Motor neuron (in vitro differentiated cells): ENCODE measurements at places on chromosomes 7 and 10. TPM values are rescaled to one million over a fixed set of nuclear protein-coding genes. Genes with fewer than 3 reads are reported as not detected.

DNA sequence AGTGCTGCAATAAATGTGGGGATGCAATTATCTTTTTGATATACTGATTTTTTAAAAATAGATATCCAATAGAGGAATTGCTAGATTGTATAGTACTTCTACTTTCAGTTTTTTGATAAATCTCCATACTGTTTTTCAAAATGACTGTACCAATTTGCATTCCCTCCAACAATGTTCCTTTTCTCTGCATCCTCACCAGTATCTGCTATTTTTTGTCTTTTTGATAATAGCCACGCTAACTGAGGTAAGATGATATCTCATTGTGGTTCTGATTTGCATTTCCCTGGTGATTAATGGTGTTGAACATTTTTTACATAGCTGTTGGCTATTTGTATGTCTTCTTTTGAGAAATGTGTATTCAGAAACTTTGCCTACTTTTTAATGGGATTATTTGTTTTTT, 217.7 kb upstream of the MTPN start:
- ATAC-seq = no peak

DNA sequence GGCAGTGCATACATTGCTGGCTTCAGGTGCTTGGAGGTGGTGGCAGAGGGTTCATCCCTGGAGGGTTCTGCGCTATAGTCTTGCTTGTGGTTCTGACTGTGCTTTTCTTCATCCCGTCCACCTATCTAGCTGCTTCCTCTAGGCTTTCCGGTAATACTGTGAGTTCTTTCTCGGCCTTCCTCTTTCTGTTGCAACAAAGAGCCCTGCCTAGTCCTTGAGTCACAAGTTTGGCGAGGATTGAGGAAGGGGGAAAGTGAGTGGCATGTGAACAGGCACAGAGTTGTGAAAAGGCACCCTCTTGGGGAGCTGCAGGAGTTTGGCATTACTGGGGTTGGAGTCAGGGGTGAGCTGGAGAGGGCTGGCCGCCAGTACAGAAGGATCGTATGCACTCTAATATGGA, 123.0 kb downstream of the SH2D4B start:
- ATAC-seq = no peak

DNA sequence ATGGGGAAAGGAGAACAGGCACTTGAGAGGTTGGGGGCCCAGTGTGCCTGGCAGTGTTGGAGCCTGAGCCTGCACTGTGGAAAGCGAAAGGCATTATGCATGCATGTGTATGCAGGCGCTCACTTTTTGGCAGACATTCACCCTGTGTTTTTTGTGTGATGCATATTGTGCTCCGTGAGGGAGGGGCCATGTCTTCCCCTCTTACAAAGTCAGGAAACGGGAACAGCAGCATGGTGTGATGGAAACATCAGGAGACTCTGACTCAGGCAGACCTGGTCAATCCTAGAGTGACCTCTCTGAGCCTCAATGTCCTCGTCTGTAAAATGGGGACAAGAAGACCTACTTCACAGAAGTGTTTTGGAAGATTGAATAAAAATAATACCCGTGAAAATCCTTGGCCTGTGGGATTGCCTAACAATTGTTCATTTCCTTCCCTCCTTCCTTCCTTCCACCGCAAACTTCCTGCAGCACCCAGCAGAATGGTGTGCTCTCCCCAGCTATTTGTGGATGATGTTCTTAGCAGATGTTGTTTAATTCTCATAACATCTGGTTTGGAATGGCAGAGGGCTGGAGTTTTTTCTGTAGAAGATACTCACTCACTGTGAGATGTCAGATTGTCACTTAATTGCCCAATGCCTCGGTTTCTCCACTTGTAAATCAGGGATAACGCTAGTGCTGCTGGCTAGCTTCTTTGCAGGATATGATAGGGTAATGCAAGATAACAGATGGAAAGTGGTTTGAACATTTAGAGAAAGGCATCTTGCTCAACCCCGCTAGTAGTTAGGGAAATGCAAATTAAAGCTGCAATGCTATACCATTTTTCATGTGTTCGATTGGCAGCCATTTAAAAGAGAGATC, 39.8 kb downstream of the CDH23 start:
- ATAC-seq = no peak

DNA sequence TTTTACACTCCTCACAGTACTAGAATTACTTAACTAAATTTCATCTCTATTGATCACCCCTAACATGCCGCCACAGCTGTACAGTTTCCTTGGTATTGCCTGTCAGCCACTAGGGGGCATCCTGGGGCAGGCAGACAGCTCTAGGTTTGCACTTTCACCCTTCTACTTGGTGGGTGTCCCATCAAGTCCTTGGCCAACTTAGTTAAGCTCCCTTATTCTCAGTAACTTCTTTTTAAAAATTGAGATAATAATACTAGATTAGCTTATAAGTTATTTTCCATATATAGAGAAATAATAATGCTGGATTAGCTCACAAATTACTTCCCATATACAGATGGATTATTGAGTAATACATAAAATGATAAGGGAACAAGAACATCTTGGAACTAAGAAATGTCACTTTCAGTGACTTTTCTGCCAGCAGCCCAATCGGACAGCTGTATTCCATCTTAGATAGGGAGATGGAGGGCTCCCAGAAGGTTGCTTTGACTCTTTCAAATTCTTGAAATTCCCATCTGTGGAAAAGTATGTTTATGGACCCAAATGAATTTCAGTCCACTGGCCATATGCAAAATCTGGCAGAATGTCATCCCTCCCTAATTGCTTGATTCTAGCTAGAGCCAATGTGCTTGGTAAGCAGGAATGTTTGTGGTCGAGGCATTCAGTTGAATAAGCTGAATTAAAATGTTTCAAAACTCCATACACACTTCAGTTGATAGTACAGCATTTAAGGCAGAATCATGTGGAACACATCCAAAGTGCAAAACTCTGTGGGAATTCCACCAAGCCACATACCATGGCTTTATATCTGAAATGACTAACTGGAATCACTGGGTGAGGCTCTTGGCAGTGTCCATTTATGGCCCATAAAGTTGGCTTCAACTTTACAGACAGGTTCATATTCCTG, 309.7 kb downstream of the CSTF2T start:
- peak; percentile 27 for ATAC-seq

GRCh38 chr7:154985230-154985629, 17.7 kb downstream of the PAXIP1 start:
- no peak for ATAC-seq

- no peak for ATAC-seq
These were observed 9.4 kb downstream of the FASTK start for GRCh38 chr7:151071032-151071866.

GRCh38 chr10:4698075-4698474, 127.9 kb upstream of the AKR1E2 start:
- ATAC-seq = no peak

DNA sequence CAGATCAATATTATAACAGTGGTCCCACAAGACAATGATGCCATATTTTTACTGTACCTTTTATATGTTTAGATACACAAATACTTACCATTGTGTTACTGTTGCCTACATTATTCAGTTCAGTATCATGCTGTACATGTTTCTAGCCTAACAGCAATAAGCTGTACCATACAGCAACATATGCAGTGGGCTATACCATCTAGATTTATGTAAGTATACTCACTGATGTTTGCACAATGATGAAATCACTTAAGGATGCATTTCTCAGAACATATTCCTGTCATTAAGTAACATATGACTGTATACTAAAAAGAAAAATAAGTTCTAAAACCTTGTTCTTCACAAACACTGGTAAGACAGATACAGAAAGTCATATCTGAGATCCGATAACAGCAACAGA, 468.6 kb upstream of the SEMA3A start:
- ATAC-seq = no peak

- ATAC-seq = no peak
These were observed 16.1 kb upstream of the PCLO start for GRCh38 chr7:83178796-83179195.

DNA sequence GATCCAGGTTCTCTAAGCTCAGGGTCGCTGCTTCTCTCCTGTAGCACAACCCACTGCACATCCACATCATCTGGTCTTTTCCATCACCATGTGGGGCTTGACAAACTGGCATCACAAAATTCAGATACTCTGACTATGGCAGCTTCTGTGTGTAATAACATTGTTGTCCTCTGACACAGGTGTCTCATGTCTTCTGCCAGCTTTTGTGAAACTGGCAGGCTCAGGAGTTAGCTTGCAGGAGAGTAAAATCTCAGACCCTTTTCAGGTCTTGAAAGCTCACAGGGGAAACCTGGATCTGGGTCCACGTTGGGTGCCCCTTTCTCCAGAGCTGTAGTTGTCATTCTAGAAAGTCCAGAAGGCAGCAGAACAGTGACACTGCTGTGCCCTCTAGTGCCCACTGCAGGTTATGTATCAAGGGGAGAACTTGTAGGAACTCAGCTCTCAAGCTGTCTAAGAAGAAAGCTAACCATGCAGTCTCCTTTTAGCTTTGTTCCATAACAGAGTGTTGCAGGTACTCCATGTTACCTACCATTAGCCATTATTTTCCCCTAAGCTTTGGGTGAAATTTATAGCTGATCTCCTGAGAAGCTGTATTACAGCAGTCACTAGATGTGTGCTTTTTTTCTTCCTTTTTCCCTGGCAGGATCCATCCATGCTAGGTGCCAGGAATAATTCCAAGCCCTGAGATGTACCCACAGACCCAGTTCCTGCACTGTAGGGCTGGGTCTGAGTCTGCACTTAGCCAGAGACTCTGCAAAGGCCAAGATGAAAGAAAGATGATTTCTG, 102.7 kb downstream of the ZNF248 start:
- ATAC-seq = peak; percentile 22

DNA sequence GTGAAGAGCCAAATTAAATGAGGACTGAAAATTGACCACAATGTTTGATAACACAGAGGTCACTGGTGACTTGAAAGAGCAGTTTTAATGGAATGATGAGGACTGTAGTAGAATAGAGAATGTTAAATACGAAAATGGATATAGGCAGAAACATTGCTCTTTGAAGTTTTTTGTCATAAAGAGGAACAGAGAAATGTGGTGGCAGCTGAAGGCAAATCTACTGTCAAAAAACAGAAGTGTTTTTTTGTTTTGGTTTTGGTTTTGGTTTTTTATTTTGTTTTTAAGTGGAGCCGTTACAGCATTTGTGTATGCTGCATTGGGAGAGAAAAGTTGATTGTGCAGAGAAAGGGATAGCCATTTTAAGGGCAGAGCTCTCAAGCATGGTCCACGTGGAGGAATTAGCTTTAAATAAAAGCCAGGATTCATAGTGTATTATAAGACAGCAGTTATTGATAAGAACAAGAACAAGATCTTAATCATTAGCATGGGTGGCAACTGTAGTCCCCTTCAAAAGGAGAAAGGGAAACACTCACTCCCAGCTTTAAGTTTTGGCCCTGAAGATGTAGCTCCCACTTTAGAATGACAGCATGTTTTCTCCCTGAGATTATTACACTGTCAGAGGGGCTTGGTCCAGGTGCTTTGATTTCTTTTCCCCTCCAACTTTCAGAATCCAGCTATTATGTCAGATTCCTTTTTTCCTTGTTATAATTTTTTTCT, 156.7 kb upstream of the BET1 start:
- no peak for ATAC-seq

DNA sequence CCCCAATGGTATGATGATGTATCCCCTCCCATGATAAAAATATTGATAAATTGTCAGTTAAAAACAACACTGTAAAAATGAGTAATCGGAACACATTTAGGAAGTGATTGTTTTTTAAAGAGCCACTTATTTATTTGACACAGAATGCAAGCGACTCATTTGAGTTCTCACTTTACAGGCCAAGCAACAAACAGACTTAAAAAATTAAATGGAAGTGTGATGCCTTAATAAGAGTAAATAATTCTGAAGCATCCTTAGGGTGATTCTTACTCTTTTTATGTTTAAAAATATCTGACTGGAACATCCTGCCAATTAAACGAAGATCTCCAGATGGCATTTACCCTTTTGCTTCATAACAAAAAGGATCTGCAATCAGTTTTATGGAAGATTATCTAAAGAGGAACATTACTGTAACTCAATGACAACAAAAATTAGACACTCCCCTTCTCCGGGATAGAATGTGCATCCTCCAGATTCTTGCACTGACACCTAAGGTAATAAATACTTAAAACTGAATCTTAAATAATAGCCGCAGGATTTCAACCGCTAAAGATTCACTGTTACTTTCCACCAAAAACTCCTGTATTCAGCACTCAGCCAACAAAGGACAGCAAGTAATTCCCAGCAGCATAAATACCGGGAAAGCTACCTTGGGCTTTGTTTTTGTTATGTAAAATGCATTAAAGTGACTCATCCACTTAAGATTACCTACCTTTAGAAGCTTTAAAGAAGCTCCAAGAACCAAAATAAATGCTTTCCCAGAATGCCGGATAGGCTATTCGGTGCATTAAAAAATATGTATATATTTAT, 1.7 kb downstream of the CACNA2D1 start:
- no peak for ATAC-seq

DNA sequence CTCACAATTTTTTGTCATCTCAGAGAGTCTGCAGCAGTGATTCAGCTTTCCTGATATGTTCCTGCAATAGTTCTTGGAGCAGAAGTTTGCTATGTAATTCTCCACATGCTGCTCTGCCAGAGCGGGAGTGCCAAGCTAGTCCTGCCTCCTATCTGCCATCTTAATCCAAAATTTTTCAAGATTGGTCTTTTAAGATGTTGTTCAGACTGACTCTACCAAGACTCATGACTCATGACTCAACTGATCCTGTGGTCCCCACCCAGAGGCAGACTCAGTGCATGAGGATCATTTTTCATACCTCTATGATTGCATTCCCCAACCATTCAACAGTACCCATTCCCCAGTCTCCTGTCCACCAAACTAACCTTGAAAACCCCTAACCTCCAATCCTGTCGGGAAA, 470.8 kb downstream of the INHBA start:
- no peak for ATAC-seq

DNA sequence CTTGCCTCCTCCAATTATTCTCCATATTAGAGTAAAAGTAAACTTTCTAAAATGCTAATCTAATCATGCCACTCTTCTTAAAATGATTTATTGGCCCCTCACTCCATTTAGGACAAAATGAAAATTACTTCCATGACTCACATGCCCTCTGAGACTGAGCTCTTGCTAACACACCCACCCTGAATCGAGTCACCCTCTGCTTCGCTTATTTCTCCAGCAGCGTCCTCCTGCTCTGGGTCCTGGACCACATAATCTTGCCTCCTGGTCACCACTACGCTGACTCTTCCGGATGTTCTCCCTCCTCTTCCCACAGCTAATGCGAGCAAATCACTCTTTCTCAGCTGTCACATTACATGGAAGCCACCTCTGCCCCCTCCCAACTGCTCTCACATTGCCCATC, 384.0 kb upstream of the FZD8 start:
- no peak for ATAC-seq

Gene ASB10
- total RNA-seq = not detected in 2 replicates

Gene CDK1
- 3.5 and 5.0 TPM in 2 replicates for total RNA-seq

Gene GCK
- total RNA-seq = 3.1 and 3.7 TPM in 2 replicates

Gene ZP3
- 1.5 and 1.7 TPM in 2 replicates for total RNA-seq

Gene CUBN
- total RNA-seq = 23.2 and 31.6 TPM in 2 replicates

Gene ZNF248
- 11.6 and 17.2 TPM in 2 replicates for total RNA-seq
